Testis (tissue), 5 donors: ENCODE measurements at places on chromosomes 1 and 21. TPM values are rescaled to one million over a fixed set of nuclear protein-coding genes. Genes with fewer than 3 reads are reported as not detected.

GRCh38 chr1:161731981-161732718, 10.8 kb downstream of the FCRLB start:
- DNase-seq = no peak

DNA sequence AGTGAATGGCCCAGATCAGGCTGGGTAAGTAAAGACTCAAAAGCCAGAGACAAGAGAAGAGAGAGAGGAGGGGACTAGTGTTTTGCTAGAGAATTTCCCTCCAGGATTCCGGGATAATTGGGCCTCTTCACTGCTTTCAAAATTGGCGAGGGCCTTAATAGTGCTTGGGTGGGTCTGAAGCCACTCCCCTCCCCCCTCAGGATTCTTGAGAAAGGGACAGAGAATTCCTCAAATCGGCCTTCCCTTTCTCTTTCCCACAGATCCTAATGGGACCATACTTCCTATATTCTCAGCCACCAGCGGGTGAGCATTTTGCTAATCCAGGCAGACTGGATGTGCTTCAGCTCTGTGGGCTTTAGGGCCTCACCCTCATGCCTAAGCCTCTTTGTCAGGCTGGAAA, 11.9 kb downstream of the SFN start:
- DNase-seq = no peak

Gene SLC30A1
- total RNA-seq = 29.4 TPM

- DNase-seq = no peak
Measured at GRCh38 chr1:184497959-184498723, 111.3 kb downstream of the C1orf21 start.

DNA sequence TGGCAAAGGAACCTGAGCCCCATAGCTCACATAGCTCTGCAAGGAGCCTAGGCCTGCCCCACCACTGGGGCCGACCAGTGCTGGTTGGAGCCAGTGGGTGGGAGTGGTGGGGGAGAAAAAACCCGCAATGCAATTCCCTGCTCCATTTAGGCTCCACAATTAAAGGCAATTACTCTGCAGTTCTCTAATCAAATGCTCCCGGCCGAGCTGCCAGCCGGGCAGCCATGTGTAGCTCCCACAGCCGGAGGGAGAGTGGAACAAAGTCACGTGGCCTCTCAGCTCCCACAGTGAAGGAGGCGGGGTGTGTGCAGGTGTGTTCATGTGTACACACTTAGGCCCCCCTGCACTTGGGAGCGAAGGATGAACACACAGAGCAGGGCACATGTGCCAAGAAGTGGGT, 81.6 kb downstream of the KIRREL1 start:
- no peak for DNase-seq

DNA sequence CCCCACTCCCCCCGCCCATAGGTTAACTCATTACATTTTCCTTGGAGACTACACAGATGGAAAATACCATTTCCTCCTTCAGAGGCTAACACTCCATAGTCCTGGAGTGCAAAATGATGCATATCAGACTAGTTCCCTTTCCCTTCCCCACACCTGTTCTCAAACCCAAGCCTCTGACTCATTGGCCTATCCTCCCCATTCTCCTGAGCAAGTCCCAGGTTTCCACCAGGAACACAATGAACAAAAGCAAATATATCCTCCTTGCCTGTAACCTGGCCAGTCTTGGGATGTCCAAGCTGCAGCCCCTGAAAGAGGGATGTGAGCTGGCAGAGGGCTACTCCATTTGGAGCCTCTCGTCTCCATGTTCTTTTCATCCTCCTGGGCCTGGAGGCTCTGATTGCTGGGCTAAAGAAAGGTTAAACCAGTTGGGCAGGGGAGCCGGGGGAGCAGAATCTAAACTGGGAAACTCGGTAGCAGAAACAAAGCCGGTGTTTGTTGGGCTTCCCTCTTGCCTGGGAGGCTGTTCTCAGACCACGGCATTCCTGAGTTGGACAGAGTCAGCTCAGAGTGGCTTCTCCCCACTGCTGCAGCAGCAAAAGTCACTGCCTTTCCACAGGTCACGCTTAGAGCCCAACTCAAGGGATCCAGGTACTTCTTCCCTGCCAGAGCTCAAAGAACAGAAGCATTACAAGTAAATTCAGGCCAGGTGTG, 13.9 kb downstream of the SSR2 start:
- DNase-seq = peak; percentile 35

DNA sequence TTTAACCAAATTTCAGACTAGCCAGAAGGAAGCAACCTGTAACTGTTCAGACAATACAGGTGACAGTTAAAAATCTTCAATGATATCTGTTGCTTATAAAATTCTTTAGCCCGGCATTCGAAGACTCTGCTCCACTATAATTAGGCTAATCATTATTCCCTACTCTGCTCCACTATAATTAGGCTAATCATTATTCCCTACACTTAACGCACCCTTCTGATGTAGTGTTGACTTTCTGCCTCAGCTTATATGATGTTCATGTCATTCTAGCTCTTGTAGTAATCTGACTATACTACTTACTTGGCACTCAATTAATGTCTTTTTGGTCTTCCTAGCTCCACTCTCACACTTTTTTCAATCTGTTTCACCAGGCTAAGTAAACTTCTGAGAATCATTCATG, 13.3 kb downstream of the TESK2 start:
- no peak for DNase-seq

- no peak for DNase-seq
Measured at GRCh38 chr1:114040273-114041015, 61.2 kb downstream of the OLFML3 start.

DNA sequence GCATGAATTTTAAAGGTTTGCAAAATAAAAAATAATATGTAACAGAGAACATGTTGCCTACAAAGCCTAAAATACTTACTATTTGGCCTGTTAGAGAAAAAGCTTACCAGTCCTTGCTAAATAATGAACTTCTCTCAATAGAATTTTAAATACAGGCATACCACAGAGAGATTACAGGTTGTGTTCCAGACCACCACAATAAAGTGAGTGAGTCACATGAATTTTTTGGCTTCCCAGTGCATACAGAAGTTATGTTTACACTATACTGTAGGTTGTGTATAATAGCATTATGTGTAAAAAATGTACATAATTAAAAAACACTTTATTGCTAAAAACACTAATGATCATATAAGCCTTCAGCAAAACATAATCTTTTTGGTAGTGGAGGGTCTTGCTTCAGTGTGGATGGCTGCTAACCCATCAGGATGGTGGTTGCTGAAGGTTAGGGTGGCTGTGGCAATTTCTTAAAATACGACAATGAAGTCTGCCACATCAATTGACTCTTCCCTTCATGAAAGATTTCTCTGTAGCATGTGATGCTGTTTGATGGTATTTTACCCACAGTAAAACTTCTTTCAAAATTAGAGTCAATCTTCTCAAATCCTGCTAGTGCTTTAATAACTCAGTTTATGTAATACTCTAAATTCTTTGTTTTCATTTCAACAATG, 48.6 kb downstream of the SCYL3 start:
- DNase-seq = no peak

GRCh38 chr1:200353232-200353631, 56.6 kb downstream of the ZNF281 start:
- DNase-seq = no peak

- no peak for DNase-seq
Measured at GRCh38 chr1:88661951-88662699, 21.9 kb upstream of the PKN2 start.

Gene B3GALNT2
- 32.3 TPM for total RNA-seq

DNA sequence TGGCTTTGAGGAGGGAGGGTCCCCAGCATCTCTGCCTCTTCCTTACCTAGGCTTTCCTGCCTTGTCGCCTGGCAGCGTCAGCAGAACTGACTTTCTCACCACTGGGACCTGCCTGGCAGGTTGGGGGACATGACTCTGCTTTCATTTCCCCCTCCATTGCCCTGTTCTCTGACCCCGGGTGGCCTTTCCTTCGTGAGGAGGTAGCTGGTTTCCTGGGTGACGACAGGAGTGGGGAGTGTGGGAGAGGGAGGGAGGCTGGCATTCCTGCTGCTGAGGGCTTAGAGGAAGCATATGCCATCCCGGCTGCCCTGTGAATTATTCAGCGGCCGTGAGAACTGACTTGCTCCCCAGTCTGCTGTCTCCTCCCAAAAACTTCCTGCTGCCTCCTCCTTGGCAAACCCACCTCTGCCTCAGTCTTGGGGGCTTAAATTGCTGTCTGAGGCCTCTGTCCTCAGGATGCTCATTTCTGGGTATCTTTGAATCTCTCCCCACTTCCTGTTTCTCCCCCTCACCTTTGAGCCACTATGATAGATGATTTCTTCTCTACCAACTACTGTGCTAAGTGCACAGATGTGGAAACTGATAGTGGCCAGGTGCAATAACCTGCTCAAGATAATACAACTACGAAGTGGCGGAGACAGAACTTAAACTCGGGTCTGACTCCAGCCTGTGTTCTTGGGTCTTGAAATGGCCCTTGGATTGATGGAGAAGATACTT, 182.0 kb upstream of the CSF3R start:
- DNase-seq = no peak

Gene SLC9C2
- 15.8 TPM for total RNA-seq

GRCh38 chr1:111045033-111045722, 81.5 kb upstream of the LRIF1 start:
- DNase-seq = no peak

DNA sequence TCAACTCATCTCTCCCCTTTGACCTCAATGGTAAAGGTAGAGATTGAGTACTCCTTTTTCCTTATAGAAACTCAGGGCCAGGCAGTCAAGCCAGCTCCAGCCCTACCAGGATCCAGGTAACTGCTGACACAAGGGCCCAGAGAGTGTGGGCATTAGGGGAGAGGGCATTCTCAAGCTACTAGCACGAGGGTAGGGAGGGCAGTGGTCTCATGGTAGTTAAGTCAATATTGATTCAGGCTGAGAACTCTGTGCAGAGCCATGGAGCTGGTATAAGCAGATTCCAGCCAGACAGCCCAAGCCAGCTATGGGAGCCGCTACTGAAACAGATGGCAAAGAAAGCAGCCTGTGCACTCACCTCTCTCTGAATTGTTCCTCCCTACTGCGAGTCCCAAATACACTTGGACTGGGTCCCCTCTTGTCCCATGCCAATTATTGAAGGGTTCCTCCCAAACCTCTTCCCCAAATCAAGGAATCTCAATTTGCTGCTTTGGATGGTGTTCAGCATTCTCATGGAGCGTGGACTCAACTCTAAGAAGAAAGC, 2.8 kb downstream of the PI4KB start:
- DNase-seq = no peak

- no peak for DNase-seq
Measured at GRCh38 chr21:34035619-34036354, 37.6 kb upstream of the MRPS6 start.

- no peak for DNase-seq
Measured at GRCh38 chr21:22703521-22703920, 1705.3 kb downstream of the NCAM2 start.

GRCh38 chr21:32459972-32460371, 47.5 kb downstream of the EVA1C start:
- no peak for DNase-seq

DNA sequence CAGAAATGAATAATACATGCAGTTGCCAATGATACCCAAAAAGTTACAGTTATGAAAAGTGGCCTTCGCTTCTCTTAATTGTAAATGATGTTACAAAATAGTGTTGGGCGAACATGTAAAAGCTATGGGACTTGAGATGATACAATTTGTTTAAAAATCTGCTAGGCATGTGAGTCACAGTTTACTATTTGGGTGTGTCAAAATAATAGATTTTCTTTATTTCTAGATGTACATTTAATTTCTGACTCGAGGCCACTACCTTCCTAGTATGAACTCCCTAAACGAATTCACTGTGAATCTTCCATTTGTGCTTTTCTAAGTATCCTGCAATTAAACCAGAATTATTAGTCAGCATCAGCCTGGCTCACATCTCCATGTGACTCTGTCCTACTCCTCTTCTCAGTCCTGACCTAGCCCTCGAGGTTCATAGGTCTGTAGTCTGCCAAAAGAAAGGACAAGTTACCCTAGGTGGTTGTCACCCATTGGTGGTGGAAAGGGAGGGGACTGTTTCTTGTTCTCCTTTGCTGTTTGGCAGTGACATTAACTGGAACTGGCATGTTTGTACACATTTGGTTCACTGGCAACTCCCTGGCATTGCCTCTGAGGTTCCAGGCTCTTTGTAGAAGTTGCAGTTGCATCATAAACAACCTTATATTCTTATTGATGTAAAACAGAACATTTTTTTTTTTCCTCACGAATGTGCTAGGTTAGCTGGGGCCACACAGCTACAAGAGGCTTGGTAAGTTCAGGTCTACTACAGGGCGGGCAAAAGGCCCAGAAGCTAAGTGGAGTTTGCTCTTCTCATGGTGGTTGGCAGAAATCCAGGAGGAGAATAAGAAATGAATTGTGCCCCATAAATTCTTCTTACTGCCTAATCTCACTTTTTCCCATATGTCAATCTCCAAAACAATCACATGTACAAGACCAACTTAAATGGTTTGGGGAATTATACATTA, 746.5 kb upstream of the ADAMTS5 start:
- DNase-seq = no peak

DNA sequence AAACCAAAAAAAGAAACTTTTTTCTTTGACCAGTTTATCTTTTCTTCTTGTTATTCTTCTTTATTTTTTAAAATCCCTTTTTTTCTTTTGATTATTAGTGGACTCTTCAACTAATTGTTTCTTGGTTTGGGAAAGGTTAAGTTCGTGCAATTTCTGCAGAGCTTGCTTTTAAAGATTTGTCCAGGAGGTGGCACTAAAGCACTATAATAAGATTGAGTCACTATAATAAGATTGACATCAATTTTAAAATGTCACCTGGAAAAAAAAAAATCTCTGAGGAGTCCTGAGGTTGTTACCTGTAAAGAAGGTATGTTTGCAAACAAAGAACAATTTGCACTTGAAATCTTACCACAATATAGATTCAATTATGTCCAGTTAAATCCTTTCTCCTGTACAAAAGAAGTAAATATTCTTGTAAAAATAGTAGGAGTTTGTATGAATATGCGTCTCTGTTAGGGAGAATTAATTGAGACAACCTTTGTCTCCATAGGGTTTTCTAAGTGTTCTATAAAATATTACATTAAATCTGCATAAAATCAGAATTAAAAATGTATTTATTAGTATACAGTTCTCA, 166.7 kb downstream of the ADGRL4 start:
- peak; percentile 39 for DNase-seq

- no peak for DNase-seq
Measured at GRCh38 chr21:34522284-34522683, 10.3 kb upstream of the KCNE1 start.

GRCh38 chr1:28064064-28064463, 24.3 kb downstream of the EYA3 start:
- no peak for DNase-seq

GRCh38 chr1:71399594-71399993, 318.8 kb upstream of the ZRANB2 start:
- no peak for DNase-seq

- peak; percentile 43 for DNase-seq
Measured at GRCh38 chr1:160046494-160047110, 14.8 kb upstream of the PIGM start.

- DNase-seq = no peak
Measured at GRCh38 chr1:228358039-228358763, 48.4 kb downstream of the TRIM11 start.

DNA sequence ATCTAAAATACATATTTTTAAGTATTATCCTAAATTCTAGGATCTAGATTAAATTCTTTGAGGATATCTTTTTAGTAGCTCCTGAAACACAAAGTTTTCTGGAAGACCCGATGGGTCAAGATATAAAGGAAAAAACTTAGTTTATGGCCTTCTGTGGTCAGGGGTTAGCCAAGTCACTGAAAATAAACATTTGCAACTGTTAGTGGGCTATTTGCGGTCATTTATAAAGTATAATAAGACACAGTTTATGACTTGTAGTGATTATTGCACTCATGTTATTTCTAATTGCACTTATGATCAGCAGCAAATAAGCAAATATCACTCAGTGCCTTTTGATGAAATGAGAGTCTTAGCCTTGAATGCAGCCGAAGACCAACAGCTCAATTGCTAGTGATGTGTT, 183.3 kb downstream of the NFIA start:
- no peak for DNase-seq

Gene LCE3D
- not detected for total RNA-seq

Gene OR2T34
- not detected for total RNA-seq
